H9 (cell line): ENCODE measurements at places on chromosomes 7 and 10.

GRCh38 chr10:110546499-110547110, 20.9 kb upstream of the SMC3 start:
- no peak for DNase-seq

DNA sequence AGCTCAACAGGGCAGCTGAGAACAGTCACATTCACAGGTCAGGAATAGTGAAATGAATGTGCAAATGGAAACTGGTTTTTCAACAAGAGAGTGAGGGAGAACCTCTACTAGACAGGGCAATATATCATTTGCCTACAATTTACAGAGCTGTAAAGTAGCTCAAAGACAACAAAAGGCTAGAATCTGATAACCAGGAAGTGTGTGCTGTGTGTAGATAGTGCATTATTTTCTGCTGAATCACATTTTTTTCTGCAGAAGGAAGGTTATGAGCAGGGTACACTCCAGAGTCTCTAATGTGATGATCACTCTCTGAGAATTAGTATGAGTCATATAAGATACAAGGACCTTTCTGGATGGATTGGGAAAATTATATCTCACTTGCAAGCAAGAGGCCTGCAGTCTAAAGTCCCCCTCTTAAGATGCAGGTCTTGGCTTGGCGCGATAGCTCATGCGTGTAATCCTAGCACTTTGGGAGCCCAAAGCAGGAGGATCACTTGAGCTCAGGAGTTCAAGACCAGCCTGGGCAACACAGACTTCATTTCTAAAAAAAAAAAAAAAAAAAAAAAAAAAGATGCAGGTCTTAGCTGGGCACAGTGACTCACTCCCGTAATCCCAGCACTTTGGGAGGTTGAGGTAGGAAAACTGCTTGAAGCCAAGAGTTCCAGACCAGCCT, 59.9 kb upstream of the COBL start:
- no peak for DNase-seq

GRCh38 chr10:84428711-84429110, 100.3 kb downstream of the CCSER2 start:
- no peak for DNase-seq

DNA sequence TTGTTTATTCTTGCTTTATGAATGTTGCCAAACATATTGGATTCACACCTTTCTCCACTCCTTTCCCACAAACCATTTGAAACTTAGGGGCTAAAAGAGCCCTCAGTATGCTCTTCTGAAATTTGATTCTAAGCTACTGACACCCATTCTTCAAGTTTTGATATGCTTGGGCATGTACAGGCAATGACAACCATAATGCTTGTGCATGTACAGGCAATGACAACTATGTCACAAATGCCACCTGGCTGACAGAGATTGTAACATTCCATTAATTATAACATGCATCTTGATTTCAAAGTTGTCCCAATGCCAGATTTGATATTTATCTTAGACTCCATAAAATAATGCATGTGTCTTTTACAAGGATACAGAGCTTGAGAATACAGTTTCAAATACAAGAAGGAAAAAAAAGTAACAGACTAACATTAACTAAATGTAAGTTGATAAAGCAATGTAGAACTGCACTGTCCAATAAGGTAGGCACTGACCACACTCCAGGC, 17.5 kb upstream of the CDK1 start:
- no peak for DNase-seq

GRCh38 chr10:3119796-3120459, 52.6 kb downstream of the PFKP start:
- no peak for DNase-seq

DNA sequence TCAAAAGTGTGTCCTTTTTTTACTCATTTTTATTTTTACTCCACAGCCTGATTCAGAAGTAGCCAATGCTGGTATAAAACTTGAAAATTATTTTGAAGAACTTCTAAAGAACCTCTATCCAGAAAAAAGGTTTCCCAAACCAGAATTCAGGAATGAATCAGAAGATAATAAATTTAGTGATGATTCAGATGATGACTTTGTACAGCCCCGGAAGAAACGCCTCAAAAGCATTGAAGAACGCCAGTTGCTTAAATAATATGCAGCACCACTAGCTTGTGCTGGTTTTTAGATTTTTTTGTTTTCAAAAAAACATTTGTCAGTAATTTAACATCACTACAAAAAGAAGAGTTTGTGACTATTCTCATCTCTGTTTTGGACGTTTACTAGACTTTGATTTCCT, 116.5 kb downstream of the SVOPL start:
- DNase-seq: no peak
